ENCODE measurements at places on chromosomes 4 and X.

DNA sequence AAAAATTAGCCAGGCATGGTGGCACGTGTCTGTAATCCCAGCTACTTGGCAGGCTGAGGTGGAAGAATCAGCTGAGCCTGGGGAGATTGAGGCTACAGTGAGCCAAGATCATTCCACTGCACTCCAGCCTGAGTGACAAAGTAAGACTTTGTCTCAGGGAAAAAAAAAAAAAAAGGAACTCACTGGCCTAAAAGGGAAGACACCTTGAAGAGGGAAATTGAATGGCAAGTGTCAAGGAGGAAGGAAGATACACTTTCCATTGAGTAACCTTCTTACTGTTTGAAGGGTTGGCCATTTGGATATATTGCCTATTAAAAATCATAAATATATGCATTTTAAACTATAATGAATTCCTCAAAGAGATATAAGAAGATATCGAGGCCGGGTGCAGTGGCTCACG lies 147.5 kb upstream of the FAM241A start:
- no peak for DNase-seq

DNA sequence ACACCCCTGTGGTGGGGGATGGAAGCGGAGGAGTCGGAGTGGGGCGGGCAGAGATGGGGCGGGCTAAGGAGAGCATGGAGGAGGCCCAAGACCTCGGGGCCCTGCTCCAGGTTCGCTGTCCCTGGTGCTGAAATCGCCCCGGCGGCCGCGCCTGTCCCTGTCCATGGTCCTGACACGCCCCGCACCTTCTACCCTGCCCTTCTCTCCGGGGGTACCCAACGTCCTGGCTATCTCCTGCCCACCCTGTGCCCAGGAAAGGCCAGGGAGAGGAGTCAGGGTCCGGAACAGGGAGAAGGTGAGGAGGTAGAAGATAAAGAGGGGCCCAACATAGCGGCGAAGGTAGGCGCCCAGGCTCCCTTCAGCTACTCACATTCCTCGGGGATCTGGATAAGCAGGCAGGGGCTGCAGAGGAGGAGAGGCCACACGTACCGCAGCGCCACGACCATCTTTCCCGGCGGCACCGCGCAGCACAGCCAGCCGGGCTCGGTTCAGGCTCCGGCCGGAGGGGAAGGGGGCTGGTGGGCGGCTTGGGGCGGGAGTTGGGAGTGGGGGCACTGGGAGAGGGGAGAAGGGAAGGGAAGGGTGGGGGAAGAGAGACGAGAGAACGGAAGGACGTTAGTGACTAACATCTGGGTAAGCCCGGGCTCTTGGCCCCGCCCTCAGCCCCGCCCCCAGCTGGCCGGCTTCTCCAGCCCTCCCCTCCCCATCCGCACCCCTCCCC lies 10.4 kb downstream of the L1CAM start:
- DNase-seq: peak; percentile 76

GRCh38 chr4:165364452-165365080 lies 14.2 kb upstream of the CPE start:
- no peak for DNase-seq

- DNase-seq: no peak
Observed at GRCh38 chr4:86596807-86597206, 2.7 kb downstream of the PTPN13 start.

GRCh38 chr4:60201052-60201673 lies 999.0 kb upstream of the ADGRL3 start:
- DNase-seq: peak; percentile 90

DNA sequence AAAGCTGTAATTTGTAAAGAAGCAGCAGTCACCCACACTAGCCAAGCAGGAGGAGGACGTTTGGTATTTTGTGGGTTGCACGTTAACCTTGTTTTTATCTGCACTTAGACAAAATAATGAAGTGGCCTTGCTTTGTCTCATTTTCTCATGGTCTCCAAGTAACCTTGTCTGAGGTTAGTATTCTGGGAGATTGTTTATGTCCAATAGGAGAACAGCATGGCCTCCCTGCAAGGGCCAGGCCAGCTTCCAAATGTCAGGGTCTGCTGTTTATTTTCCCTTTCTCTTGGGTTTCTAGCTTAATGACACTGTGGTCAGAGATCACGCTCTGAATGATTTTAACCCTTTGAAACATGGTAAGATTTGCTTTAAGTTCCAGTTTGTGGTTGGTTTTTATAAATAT lies 29.9 kb downstream of the PNMA6E start:
- no peak for DNase-seq

- peak; percentile 33 for DNase-seq
Observed at GRCh38 chr4:794900-795725, 30.8 kb downstream of the CPLX1 start.

DNA sequence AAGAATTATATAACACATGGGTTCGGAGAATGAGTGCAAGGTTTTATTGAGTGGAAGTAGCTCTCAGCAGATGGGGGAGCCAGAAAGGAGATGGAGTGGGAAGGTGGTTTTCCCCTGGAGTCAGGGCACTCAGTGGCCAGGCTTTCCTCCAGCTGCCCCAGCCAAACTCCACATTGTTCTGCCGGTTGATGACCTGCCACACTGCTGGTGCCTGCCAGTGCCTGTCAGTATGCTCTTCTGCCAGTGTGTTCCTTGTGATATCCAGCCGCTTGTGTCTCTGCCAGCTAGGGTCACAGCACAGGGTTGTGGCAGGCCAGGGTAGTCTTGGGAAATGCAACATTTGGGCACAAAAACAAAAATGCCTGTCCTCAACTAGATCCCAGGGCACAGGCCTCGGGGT lies 604.8 kb upstream of the TECRL start:
- DNase-seq: no peak

DNA sequence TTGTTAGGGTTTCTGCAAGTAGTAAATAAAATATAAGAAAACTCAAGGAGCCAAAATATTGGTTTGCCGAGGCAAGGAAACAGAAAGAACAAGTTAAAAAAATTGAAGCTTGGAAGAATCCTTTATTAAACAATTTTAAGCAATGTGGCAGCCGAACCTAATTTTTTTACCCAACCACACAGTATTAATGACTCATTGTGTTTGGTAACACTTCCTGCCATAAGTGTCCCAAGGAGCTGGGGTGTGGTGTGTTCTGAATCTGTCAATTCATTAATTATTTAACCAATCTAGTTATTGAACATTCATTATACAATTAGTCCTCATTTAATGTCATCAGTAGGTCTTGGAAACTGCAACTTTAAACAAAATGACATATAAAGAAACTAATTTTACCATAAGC lies 19.3 kb upstream of the CPE start:
- no peak for DNase-seq

Measured in eye (tissue), 1 donor.